Stimulated activated CD8-positive, alpha-beta memory T cell treated with anti-CD3 and anti-CD28 coated beads, Interleukin-2, amount 100 ng/mL, for 1 hour (primary cell): ENCODE measurements at places on chromosomes 5 and 9.

DNA sequence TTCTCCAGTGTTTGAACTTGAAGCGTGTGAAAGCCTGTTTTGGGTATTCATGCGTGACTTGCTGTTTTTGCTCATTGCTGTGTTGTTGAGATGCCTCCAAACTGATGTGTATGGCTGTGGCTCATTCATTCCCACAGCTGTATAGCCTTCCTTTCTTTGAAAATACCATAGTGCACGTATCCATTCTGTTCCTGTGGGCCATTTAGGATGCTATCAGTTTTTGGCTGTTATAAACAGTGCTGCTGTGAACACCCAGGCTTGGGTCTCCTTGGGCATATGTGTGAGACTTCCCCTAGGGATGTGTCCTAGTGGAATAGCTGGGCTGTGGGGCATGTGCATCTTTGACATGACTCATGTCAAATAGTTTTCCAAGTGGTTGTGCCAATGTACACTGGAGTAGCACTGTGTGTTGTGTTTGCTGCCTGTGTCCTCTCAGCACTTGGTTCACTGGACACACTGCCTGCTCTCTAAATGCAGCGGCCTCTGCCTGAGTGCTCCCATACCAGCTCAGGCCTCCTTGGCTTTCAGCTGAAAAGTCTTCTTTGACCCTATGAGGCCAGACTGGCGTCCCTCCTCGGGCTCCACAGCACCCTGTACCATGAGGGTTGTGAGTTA is 102.6 kb upstream of the TBC1D2 start:
- DNase-seq: no peak

DNA sequence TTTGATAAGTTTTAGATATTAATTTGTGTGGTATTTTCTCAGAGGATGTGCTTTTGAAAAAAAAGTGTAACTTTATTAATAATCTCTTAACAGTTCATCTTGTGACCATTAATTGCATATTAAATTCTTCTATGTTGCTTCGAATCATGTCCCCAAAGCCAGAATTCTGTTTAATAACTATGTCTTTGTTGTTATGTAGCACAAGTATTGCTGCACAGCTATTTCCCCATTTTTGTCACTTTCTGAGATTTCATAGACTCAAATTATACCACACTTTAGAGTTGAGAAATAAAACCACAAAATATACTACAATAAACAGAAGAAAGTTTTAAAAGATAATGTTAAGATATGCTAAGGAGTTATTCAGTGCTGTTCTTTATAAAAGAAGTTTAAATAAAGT is 2.8 kb downstream of the MEF2C start:
- DNase-seq: no peak

DNA sequence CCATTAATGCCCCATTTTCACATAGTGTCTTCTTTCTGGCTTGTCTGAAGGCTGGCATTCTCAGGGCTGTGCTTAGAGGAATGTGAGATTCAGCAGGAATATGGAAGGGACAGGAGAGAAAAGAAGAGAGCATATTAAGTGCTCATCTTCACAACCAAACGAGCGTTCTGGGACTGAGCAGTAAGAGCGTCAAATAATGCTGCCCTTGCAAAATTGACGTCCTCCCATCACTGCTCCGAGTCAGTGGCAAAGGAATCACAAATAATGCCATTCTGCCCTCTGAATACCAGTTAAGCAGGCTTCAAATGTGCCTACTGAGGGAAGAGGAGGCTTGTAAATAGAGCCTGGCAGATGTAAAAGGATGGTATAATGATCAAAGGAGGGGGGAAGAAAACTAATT is 351.2 kb downstream of the EBF1 start:
- DNase-seq: no peak

- DNase-seq: no peak
Observed at GRCh38 chr5:141960018-141960417, 2.0 kb upstream of the PCDH12 start.

- DNase-seq: no peak
Observed at GRCh38 chr9:134835448-134835847, 45.2 kb upstream of the FCN2 start.

DNA sequence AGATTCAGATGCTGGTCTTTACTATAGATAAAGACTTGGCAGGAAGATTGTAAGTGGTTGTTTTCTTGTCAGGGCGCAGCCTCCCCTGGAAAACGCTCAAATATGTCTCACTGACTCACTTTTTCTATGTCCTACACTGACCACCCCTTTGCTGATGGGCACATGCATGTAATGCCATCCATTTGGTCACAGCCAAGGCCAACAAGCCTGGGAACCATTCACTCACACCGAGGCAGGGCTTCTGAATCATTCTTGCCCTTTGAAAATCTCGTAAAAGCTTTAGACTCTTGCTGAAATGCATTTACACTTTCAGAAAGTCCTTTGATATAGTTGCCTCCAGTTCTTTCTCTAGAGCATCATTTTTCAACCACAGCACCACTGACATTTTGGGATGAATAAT is 249.4 kb downstream of the ACTL7B start:
- DNase-seq: no peak

- no peak for DNase-seq
Observed at GRCh38 chr5:156431956-156432829, 105.2 kb downstream of the SGCD start.

DNA sequence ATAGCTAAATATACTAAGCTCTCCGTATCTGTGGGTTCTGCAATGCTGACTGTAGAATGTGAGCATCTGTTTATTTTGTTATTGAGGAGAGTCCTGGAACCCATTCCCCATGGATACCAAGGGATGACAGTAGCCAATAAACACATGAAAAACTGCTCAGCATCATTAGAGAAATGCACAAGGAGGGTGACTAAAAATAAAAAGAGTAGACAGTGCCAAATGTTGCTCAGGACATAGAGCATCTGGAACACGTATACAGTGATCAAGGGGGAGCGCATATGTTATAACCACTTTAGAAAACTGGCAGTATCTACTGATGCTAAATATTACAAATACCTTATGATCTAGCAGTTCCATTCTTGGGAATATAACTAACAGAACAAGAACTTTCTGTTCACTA is 31.0 kb downstream of the MARCHF6 start:
- no peak for DNase-seq

GRCh38 chr9:120710110-120710981 is 3.9 kb downstream of the MEGF9 start:
- DNase-seq: no peak
